Pons (tissue), 1 donor: ENCODE measurements at places on chromosomes 6 and 20.

DNA sequence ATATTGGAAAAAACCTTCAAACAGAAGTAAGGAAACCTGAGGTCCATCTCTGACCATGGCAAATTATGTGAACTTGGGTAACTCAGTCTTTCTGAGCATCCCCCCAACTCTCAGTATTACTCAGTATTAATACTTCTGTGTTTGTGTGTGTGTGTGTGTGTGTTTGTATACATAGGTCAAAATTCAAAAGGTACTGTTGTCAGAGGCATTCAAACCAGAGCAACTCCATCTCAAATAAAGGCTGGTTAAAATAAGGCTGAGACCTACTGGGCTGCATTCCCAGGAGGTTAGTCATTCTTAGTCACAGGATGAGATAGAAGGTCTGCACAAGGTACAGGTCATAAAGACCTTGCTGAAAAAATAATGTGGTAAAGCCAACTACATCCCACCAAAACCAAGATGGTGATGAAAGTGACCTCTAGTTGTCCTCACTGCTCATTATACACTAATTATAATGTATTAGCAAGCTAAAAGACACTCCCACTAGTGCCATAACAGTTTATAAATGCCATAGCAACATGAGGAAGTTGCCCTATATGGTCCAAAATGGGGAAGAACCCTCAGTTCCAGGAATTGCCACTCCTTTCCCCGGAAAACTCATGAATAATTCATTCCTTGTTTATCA is 33.3 kb upstream of the SLC22A16 start:
- DNase-seq = peak; percentile 5

DNA sequence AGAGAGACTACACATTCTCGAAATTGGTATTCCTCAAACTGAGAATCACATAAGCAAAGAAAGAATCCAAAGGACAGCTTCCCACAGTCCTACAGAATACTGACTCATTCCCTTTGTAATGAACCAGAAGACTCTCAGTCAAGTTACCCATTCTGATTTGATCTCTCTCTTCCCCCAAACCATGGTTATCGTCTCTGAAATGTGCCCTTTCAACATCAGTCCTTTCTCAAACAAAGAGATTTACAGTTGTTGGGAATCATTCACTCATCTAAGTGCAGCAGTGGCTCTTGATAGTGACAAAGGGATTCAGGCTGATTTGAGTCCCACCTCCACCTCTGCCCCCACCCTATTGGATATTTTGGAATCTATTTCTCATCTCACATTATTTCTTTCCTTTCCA is 15.0 kb upstream of the RSPO3 start:
- DNase-seq = no peak

DNA sequence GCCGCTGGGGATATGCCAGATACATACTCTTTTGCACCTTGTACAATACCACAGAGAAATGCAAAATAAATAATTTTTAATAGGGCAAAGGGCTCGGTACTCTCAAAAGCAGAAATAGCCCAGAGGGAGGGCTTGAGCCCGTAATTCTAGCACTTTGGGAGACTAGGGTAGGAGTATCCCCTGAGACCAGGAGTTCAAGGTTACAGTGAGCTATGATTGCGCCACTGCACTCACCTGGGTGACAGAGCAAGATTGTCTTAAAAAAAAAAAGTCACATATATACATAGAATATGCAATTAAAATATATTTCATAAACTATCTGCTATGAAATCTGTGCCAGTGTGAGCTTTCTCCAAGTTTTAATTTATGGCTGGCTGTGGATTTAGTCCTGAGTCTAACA is 818 bp upstream of the TRMT11 start:
- no peak for DNase-seq

DNA sequence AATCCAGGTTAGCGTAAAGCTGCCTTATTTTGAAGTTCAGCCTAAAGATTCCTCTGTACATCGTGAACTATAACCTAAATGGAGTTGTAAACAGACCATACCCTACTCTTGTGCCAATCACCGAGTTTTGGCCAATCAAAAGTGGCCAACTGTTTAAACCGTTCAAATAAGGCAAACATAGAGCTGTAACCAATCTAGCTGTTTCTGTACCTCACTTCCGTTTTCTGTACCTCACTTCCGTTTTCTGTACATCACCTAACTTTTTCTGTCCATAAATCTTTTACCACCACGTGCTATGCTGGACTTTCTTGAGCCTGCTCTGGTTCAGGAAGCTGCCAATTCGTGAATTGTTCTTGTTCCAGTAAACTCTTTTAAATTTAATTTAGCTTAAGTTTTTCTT is 39.7 kb downstream of the LBP start:
- DNase-seq = no peak

- no peak for DNase-seq
These were observed 39.7 kb downstream of the TRAM2 start for GRCh38 chr6:52537001-52537753.

- peak; percentile 46 for DNase-seq
These were observed 12.1 kb downstream of the LGSN start for GRCh38 chr6:63307581-63308246.

DNA sequence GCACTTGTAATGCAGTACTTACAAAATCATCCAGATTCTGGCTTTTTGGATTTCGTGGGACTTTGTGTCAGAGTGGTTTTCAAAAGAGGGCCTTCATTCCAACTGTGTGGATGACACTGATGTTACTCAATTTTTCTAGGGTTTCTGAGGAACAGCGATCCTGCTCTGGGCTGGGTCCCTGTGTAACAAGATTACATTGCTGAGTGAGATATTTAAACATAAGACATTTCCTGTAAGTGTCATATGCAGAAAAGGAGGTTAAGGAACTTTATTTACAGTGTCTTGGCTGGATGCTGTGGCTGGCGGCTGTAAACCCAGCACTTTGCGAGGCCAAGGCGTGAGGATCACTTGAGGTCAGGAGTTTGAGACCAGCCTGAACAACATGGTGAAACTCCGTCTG is 6.7 kb downstream of the ZFAND3 start:
- DNase-seq = no peak

GRCh38 chr6:77633993-77634715 is 18.7 kb upstream of the MEI4 start:
- no peak for DNase-seq

DNA sequence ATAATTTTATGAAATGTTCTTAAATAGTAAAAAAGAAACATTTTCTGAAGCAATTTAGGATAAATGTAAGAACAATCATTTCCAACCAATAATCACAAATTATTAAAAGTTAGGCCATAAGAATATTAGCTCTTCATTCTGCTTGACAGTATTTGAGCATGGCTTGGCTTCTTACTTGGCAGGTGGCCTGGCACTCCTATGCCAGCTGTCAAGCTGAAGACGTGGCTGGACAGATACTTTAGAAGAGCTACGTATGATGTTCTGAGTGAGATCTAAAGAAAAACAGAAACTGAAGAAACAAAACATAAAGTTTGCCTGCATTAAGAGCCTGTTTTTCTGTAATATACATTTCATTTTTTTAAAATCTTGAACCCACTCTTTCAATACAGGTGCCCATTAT is 438.9 kb downstream of the GRIK2 start:
- no peak for DNase-seq

GRCh38 chr6:131911951-131912350 is 39.2 kb downstream of the CCN2 start:
- no peak for DNase-seq

DNA sequence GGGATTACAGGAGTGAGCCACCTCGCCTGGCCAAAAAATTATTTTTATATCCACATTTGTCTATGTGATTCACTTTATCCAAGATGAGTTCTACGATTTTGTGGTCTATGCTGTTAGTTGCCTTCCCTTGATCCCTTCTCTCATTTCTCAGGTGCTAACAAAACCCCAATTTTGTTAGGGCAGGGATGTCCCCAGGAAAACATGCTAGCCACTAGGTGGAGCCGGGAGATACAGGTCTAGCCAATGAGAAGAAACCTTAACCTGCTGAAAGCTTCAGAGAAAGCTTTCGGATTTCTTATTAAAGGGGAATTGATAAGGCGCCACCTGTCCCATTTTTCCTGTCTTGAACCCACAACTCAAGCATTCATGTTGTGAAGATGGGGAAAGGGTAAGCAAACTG is 167.4 kb upstream of the OLIG3 start:
- DNase-seq = no peak

GRCh38 chr6:156658186-156658965 is 118.8 kb upstream of the ARID1B start:
- DNase-seq = no peak

DNA sequence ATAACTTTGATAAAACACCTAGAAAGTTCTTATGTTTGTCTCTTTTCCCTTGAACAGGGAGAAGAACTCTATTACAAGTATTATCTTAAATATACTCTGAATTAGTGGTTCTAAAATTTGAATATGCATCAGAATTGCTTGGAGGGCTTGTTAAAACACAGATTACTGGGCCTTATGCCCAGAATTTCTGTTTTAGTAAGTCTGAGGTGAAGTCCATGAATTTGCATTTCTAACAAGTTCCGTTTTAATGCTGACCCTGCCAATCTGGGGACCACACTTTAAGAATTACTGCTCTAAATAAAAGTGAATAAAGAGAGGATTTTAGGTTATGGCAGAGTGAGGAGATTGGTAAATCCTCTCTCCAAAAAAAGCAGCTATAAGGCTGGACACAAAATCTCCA is 168.1 kb upstream of the FLRT3 start:
- DNase-seq = no peak

DNA sequence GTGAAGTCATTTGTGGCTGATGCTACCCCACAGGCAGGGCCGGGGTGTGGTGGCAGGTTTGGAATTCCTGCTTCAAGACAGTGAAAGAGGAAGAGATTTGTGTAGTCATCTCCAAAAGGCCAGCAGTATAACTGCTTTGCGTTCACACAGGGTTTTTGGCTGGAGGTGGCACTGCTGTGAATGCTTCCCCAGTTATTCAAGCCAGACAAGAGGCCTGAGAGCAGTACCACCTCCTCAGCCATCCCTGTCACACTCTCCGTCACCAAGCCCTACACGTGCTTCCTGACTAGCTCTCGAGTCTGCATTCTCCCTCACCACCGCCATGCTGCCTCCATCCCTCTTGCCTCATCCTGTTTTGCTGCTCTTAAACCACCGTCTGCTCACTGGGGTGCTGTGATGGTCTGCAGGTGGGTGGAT is 23.9 kb downstream of the ARMC2 start:
- no peak for DNase-seq

GRCh38 chr6:41318261-41318653 is 17.2 kb upstream of the NCR2 start:
- DNase-seq = no peak

- no peak for DNase-seq
These were observed 15.2 kb upstream of the ARFGEF3 start for GRCh38 chr6:138146544-138146943.

DNA sequence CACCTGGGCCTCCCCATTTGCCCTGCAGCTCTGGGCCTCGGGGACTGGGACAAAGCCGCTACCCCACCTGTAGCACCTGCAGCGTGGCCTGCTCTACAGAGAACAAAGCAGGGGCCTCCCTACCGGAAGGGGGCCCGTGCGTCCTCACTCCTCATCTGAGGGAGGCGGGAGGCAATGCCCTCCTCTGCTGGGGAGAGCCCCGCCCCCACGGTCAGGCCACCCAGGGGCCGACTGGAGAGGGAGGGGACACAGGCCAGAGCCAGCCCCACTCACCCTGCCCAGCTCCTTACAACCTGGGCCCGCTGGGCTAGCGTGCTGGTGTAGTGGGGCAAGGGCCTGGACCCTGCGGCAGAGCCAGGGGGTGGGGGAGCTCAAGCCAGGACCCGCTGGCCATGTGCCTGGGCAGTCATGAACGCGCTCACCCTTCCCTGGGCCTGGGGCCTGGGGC is 8.0 kb downstream of the LAMA5 start:
- no peak for DNase-seq

DNA sequence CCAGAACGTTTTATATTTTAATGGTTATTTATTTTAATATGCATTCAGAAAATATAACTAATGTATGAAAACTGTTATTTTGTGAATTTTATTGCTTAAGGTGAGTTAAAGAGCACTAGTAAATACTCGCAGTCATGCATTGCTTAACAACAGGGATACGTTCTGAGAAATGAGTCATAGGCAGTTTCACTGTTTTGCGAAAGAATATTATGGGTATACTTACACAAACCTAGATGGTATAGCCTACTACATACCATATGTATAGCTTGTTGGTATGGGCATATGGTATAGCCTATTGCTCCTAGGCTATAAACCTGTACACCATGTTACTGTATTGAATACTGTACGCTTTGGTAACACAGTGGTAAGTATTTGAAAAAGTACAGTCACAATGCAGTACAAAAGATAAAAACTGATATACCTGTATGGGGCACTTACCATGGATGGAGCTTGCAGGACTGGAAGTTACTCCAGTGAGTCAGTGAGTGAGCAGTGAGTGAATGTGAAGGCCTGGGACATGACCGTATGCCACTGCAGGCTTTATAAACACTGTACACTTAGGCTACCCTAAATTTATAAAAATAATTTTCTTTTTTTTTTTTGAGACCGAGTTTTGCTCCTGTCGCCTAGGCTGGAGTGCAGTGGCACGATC is 38.5 kb downstream of the ARFGEF2 start:
- no peak for DNase-seq

- DNase-seq = no peak
These were observed 899.0 kb downstream of the TFAP2A start for GRCh38 chr6:9515633-9516606.

GRCh38 chr6:35264550-35265274 is 5.2 kb downstream of the ZNF76 start:
- no peak for DNase-seq

DNA sequence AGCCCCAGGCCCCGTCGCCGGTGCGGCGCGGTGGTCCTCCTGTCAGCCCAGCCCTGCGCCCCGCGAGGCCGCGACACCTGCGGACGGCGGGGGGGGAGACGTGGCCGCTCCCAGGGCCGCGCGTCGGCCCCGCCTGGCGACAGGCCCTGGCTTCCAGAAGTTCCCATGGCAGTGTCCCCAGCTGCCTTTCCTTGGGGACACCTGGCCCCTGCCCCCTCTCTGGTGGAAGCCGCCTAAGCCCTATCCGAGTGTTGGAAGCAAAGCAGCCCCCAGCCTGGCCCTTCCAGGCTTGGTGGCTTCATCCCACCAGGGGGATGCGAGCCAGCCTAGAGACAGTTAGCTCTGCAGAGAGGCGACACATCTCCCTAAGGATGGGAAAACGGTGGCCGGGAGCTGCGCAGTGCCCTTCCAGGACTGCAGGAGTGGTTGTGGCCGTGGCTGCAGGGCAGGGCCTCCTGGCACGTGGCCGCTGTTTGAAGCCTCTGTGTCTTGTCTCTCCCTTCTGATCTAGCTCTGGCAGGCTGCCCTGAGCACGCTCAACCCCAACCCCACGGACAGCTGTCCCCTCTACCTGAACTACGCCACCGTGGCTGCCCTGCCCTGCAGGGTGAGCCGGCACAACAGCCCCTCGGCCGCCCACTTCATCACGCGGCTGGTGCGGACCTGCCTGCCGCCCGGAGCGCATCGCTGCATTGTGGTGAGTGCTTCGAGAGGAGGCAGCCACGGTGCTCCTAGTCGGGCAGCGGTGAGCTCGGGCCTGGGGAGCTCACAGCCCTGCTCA is 816 bp downstream of the NPEPL1 start:
- DNase-seq = no peak

DNA sequence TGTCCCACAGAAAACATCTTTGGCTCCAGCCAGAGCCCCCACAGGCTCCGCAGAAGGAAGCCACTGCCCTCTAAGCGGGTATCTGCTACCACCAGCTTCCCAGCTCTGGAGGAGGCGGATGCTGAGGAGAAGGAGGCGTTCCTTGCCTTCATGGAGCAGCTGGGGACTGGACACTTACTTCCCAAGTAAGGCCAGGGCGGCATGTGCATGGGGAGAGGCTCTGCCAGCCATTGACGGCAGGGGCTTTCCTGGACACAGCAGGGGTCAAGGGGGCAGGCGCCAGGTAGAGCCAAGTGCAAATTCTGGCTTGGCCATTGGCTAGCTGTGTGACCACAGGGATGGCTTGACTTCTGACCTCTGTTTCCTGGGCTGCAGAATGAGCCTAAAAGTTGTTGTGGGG is 17.8 kb downstream of the RAB44 start:
- no peak for DNase-seq
